Neural cell (in vitro differentiated cells): ENCODE measurements at places on chromosomes 5 and 9. TPM values are rescaled to one million over a fixed set of nuclear protein-coding genes. Genes with fewer than 3 reads are reported as not detected.

Gene KIF12
- 0.14 TPM in 1 of 2 replicates, not detected in the other for polyA plus RNA-seq

Gene PCDHGC3
- polyA plus RNA-seq: 2.1 and 2.8 TPM in 2 replicates

Gene SLC6A19
- polyA plus RNA-seq: not detected in 2 replicates

Gene TRIM7
- polyA plus RNA-seq: 1.4 and 2.1 TPM in 2 replicates

Gene SPATA31A3
- not detected in 2 replicates for polyA plus RNA-seq

Gene ADAMTS2
- polyA plus RNA-seq: 0.32 and 0.61 TPM in 2 replicates

Gene CDKN2A
- polyA plus RNA-seq: not detected in 2 replicates

Gene KCNT1
- polyA plus RNA-seq: 0.67 and 0.74 TPM in 2 replicates

Gene NPR3
- polyA plus RNA-seq: 1.5 and 1.6 TPM in 2 replicates

Gene ACTBL2
- not detected in 2 replicates for polyA plus RNA-seq

Gene PRUNE2
- polyA plus RNA-seq: 9.7 TPM in 2 replicates
